ENCODE measurements at places on chromosomes 13 and 19. TPM values are rescaled to one million over a fixed set of nuclear protein-coding genes. Genes with fewer than 3 reads are reported as not detected.

GRCh38 chr13:34793301-34793700 lies 148.8 kb upstream of the NBEA start:
- no peak overlapping the region for H3K27ac ChIP-seq
- no peaks in the 10 kb centered on the region for H3K36me3 ChIP-seq
- H3K27me3 ChIP-seq: no peaks in the 10 kb centered on the region
- no peak overlapping the region for H3K4me3 ChIP-seq
- H3K4me1 ChIP-seq: no peaks in the 10 kb centered on the region

DNA sequence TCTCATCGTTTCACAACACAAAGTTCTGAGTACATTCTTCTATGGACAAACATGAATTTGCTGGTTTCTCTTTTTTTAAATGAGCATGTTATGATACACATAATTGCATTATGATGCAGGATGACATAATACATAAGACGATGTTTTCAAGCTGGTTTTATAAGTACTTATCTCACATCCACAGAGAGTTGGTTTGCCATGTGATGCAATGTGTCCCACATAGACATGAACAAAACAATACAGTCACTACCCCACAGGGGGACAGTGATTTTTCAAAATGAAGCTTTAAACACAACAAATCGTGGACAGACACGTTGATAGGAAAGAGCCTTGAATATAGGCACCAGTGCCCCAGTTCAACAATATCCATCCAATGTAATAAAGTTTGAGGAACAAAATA lies 447.1 kb downstream of the KLF12 start:
- no peaks in the 10 kb centered on the region for H3K36me3 ChIP-seq
- no peaks in the 10 kb centered on the region for H3K4me1 ChIP-seq
- H3K4me3 ChIP-seq: no peak overlapping the region
- H3K27me3 ChIP-seq: no peaks in the 10 kb centered on the region
- no peak overlapping the region for H3K27ac ChIP-seq

DNA sequence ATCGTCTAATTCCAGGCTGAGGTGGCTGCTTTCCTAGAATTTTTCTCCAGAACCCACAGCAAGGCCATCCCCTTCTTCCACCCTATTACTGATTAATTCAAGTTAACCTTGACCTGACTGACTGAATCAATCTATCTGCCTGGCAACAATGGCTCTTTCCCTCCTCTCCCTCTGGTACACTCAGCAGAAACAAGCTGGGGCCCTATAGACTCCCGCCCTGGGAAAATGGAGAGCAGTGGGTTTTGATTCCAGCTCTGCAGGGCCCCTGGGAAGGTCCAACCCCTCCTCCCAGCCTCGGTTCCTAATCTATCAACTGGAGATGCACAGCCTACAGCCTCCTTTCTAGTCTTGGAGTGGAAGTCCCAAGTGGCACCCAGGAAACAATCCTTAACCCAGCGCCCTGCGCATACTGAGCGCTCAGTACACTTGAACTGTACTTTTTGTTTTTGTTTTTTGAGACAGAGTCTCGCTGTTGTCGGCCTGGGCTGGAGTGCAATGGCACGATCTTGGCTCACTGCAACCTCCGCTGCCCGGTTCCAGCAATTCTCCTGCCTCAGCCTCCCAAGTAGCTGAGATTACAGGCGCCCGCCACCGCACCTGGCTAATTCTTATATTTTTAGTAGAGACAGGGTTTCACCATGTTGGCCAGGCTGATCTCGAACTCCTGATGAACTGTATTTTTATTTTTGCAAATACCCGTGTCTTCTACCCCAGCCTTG lies 5.2 kb upstream of the C3 start:
- DNase-seq: no peak
- H3K27ac ChIP-seq: no peak overlapping the region

DNA sequence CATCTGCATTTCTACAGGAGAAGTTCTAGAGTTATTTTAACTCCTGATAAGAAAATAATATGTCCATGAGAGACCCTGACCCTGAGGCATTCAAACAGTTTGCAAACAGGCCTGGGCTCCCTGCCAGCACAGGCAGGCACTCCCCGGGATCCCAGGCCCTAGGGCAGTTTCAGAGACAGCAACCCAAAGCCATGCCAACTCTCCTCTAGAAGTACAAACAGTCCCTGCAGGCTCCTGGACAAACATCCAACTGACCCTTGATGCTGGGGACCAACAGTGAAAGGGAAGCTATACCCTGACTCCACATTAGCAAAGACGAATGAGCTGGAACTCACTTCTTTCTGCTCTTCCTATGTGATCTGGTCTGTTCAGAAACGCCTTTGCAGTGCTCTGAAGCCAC lies 44.8 kb downstream of the CCDC70 start:
- no peaks in the 10 kb centered on the region for H3K27me3 ChIP-seq
- 0 out of 3 replicates have a peak, but pooled peaks cover 2% of the 10 kb centered on the region for H3K4me1 ChIP-seq
- no peak overlapping the region for H3K27ac ChIP-seq
- H3K4me3 ChIP-seq: no peak overlapping the region
- H3K36me3 ChIP-seq: no peaks in the 10 kb centered on the region

GRCh38 chr13:19993024-19993423 lies 34.5 kb downstream of the ZMYM2 start:
- H3K4me3 ChIP-seq: no peak overlapping the region
- no peaks in the 10 kb centered on the region for H3K27me3 ChIP-seq
- H3K36me3 ChIP-seq: peaks cover 16% of the 10 kb centered on the region
- no peaks in the 10 kb centered on the region for H3K4me1 ChIP-seq
- no peak overlapping the region for H3K27ac ChIP-seq

The ALG5 gene
- 31.3 TPM for total RNA-seq

The POSTN gene
- total RNA-seq: 0.13 TPM

The ZNF813 gene
- total RNA-seq: 5.6 TPM
